ENCODE measurements at places on chromosomes 7 and 10.

GRCh38 chr10:107986571-107986970 is 822.1 kb upstream of the SORCS1 start:
- no peak for DNase-seq

GRCh38 chr10:59682986-59683937 is 26.4 kb downstream of the SLC16A9 start:
- no peak for DNase-seq

GRCh38 chr7:45080265-45080957 is 8.4 kb downstream of the NACAD start:
- no peak for DNase-seq

DNA sequence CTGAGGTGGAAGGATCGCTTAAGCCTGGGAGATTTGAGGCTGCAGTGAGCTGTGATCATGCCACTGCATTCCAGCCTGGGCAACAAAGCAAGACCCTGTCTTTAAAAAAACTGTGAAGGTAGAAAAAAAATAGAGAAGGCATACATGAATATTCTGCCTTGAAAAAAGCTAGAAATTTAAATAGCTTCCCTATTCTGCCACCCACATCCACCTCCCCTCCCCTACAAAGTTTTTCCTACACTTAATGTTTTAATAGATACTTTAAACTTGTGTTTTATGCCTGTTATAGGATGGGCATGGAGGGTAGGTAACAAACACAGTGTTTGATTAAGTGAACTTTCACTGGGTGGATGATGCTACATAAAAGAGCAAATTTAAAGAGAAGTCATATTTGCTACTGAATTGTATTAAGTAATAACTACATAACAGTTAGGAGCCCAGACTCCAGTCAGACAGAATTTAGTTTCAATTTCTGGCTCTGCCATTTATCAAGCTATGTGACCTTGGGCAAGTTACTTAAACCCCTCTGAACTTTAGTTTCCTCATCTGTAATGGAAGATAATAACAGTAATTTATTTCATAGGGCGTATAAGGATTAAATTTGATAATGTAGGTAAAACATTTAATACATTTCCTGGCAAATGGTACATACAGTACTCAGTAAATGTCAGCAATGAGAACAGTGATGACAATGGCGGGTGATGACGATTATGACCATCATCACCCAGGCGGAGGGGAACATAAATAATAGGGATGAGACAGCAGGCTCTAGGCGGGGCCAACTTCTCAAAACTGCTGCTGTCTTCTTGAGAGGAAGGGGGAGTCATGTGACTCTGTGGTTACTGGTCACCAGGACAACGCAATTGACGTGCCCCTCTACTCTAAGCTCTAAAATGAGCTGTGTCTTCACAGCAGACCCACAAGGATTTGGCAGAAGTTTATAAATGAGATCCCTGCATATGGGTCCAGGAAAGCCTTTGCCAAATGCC is 15.8 kb downstream of the DNMBP start:
- peak; percentile 58 for DNase-seq

GRCh38 chr10:113473011-113473410 is 79.8 kb upstream of the HABP2 start:
- no peak for DNase-seq

DNA sequence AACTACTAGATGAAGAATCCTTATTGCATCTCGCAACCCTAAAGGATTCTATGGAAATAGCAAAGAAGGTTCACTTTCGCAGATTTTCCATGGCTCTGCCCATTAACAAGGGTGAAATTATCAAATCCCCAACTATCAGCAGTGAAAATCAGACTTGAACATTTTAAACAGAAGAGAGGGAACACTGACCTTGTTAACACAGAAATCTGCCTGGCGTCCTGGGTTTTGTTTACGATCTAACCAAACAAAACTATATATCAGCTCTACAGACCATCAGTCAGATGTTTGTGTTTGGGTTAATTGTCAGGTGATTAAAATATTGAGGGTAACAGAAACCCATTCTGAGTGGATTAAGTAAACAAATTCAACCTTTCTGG is 1.9 kb downstream of the CTTNBP2 start:
- no peak for DNase-seq

GRCh38 chr10:34494012-34494411 is 321.1 kb downstream of the PARD3 start:
- no peak for DNase-seq

- peak; percentile 71 for DNase-seq
These were observed 34.6 kb downstream of the TRIM8 start for GRCh38 chr10:102678842-102679289.

DNA sequence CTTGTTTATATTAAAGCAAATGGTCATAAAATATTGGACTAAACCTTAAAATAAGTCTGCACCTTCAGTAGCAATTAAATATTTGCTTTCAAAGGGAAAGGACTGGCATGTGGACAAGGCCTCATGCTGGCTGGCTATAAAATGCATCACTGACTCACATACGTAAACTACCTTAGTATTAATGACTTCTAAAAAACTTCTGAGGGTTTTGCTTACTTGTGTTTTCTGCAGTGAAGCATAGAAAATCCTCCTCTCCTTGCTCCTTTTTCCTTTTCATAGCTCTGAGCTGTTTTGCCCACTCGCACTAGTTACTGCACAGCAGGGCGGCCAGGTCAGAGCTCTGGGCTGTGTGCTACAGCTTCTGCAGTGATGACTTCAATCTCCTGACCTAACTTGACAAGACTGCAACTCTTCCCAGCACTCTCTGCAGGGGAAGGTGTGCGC is 82.3 kb downstream of the CUL2 start:
- DNase-seq = no peak

DNA sequence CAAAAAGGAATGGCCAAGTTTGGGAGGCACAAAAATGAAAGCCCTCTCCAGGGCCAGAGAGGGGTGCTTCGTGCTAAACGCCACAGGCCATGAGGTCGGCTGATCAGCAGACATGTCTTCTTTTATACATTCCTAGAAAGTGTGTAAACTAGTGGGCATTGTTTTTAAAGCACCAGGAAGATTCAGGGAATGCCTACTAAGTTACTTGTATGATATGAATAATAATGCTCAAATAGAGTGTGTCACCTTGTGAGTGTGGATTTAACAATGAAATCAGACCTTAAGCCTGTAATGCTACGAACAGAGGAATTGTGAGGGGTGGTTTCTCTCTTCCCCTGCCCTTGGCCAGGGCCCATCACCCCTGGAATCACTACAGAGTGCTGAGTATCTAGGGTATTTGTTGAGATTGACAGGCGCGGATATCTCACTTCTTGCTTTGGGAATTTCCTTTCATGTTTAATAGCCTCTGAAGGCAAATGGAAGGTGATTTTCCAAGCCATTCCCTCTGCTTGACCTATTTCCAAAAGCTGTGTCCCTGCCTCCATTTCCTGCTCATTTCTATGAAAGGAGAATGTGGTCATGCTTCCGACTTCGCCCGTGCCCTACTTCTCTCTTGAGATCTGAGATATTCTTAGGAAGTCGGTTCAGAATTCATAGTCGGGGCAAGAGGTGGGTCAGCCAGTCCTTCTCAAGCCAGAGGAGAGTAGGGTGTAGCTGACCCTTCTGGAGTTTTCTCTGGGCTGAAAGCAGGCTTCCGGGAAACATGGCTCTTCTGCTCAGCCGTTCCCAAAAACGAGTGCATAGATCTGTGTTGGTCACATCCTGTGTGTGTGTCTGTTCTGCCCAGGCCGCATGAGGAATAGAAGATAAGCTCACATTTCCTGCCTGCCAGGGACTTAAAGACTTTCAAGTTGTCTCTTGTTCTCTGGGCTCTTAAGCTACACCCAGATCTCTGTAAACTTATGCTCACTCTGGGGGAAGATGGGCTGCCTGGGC is 167.8 kb upstream of the ITGB1 start:
- no peak for DNase-seq

GRCh38 chr7:76998285-76998589 is 33.9 kb downstream of the SPDYE17 start:
- no peak for DNase-seq

DNA sequence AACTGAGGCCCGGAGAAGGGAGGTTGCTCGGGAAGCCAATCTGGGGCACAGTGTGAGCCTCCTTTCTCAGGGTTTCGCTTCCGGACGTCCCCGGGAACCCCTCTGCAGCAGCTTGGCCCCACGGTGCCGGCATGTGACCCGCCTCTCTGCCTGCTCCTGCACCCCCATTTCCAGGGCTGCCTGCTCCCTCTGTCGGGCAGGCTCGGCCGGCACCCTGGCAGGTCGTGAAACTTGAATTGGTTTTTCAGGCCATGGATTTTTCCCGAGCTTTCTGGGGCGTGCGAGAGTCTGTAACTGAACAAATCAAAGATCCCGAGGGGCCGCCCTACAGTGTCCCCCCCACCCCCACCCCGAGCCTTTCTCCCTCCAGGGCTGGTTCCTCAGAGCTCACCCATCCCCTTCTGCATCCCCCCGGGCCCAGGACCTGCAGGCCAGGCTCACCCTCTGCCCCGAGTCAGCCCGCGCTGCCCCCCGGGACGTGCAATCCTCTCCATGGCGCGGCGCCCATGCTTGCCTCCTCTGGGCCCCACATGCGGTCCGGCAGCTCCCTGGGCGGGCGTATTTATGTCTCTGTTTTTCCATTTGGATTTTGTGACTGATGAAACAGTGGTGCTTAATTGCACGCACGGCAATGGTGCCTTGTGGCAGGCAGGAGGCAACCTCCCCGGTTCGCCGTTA is 58.1 kb downstream of the UNCX start:
- no peak for DNase-seq

DNA sequence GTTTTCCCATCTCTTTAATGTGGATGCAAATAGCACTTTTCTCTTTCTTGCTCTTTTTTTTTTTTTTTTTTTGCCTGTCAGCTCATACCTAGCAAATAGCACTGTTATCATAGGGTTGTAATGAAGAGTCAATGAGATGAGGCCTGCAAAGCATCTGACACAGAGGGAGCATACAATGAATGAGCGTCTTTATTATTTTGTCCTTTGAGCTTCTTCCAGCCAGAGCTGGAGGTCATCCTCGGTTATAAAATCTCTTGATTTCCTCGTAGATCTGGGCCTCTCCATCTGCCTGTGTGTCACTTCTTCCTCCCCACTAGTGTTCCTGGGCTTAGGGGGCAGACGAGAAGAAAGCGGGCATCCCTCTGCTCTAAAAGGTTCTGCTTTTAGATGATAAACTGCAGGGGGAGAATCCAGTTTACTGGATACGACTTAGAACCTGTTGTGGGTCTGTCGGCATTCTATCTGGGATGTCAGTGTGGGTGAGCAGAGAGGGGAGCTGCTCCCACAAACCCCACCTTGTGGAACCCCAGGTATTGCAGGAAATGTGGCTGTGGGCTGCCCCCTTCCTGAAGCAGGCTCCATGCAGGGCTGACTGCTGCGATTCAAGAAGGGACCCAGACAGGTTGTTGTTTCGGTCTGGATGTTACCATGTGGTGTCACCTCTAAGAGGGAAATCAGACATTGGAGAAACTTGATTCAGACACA is 135.8 kb upstream of the GPR26 start:
- no peak for DNase-seq

DNA sequence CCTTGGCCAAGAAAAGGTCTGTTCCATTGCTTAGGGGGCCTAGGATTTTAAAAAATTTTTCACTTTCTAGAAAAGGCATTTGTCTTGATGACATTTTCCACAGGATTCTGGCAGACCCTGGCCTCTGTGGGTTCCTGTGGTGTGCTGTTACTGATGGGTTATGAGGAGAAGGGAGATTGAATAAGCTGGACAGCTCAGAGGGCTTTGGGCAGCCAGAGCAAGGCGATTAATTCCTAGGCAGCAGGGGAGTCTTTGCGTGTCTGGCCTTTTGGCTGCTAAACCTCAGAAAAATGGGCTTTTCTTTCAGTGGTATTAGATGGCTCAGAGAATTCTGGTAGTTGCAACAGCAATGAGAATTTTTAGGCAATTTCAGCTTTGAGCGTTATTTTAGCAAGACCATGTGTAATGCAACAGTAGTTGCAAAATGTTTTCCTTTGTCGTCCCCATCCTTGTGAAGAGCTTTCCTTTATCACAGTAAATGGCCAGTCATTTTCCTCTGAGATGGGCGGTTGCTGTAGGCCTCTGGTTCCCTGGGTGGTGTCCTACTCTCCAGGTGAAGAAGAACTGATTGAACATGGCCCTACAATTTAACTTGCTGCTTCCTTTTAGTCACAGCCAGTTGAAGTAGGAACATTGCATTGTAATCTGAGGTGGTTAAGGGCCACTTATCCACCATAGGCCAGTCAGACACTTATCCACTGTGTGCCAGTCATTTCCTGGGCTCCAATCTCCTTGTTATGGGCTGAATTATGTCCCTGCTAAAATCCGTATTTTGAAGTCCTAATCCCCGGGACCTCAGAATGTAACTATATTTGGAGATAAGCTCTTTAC is 43.2 kb downstream of the SH2D4B start:
- DNase-seq = no peak

- DNase-seq = no peak
These were observed 36.6 kb downstream of the MAPK8 start for GRCh38 chr10:48343106-48343505.

DNA sequence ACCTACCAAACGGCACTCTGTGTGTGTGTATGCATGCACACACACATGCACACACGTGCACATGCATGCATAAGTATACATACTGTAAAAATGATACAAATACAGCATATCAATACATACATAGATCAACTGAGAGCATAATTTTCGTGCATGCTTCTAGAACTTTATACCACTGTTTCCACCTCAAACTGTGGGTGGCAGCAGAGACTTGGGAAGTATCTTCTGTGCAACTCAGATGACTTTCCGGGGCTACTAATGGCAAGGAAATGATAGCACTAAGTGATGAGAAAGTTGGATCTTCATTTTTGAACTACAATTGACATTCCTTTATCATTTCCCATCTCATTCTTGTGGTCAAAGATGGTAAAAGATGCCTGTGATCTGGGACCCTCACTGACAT is 570.7 kb downstream of the REEP3 start:
- no peak for DNase-seq

DNA sequence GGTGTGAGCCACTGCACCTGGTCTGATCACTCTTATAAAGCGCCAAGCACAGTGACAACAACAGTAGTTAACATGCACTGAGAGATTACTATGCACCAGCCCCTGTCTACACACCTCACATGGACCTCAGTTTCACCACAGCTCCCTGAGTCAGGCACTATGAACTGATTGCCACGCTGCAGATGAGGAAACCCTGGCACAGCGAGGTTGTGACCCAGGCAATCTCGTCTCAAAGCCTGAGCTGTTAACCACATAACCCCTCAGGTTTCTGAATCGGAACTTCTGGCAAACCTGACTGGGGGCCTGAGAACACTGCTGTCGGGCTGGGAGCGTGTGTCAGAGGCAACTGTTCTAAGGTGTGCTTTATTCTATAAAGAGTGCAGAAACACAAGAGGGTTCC is 150.8 kb downstream of the RNF216 start:
- DNase-seq = no peak

GRCh38 chr7:44664780-44665461 is 58.5 kb downstream of the OGDH start:
- no peak for DNase-seq

GRCh38 chr7:75842836-75843446 is 29.3 kb upstream of the CCL24 start:
- no peak for DNase-seq

- DNase-seq = no peak
These were observed 301.7 kb downstream of the RPS24 start for GRCh38 chr10:78335371-78335690.

DNA sequence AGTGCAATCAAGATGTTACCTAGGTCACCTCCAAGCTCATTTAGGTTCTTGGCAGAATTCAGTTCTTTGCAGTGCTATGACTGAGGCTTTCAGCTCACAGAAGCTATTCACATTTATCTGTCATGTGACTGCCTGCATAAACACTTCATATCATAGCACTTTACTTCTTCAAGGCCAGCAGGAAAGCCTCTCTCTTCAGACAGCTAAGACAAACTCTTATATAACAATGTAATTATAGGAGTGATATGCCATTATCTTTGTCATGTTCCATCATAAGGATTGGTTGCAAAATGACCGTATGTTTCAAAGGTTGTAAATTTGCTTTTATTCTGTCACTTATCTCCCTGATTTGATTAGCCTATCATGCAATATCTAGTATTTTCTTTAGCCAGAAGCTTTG is 78.8 kb upstream of the TMEM196 start:
- DNase-seq = no peak

Measured in transverse colon (tissue), 4 donors.